ENCODE measurements at places on chromosomes 12 and 14.

- no peak for DNase-seq
These were observed 46.2 kb upstream of the BEGAIN start for GRCh38 chr14:100633406-100633805.

DNA sequence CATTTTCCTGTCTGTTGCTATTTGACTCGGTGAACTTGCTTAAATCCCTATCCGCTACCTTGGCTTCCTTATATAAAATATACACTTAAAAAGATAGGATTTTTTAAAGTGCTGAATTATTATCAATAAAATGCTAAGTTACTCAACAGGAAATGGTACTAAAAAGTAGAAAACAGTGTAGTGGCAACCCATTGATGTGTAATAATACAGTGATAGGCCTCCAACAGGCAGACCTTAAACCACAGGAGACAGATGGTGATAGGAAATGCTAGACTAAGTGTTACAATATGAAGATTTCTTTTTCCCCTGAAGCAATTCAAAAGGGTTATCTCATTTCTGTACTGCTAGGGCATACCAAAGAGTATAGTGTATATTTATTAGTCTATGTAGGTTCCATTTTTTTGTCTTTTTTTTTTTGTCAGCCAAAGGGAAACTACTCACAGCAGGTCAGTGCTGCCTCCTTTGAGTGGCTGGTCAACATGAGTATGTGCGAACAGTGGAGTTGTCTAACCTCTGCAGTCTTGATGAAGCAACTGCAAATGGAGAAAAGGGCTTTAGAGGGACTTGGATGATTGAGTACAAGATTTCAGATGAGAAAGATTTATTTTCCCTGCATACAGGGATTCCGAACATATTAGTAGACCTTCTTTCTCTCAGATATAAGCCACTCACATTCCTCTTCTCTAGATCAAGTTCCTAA lies 183.8 kb downstream of the ACSS3 start:
- no peak for DNase-seq

GRCh38 chr12:104656921-104657320 lies 200.2 kb downstream of the CHST11 start:
- no peak for DNase-seq

DNA sequence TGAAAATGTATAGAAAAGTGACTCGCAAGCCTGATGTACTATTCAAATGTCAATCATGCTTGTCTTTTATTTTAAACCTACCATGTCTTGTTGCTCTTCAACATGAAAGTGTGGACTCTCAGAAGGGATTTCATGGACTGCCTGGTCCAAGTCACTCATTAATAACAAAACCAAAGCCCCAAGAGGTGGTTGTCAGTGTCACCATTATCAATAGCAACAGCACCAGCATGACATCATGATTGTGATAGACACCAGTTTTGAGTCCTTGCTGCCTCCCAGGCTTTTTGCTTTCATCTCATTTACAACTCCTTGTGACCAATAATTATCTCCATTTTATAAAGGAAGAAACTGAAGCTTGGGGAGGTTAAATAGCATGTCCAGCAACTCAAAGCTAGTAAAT lies 112.0 kb upstream of the TMPO start:
- DNase-seq = no peak

- DNase-seq = no peak
These were observed 125.0 kb downstream of the CACNA1C start for GRCh38 chr12:2177751-2178150.

GRCh38 chr14:20690848-20691640 lies 2.5 kb downstream of the ANG start:
- DNase-seq = no peak

- no peak for DNase-seq
These were observed 12.7 kb upstream of the USP15 start for GRCh38 chr12:62247281-62248045.

DNA sequence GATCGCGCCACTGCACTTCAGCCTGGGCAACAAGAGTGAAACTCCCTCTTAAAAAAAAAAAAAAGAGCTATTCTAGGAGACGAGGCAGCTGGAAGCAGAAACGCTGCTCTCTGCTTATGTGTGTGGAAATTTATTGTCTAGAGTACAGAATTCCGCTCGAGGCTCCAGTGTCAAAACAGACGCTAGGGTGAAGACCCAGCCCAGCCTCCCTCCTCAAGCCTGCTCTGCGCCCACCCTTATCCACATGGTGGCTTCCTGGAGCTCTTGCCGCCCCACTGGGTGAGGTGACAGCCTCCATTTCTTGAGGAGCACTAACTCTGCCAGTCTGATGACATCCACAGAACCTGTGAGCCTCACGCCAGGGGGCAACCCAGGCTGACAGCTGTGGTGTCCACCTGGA lies 49.5 kb upstream of the DLK1 start:
- DNase-seq = no peak

DNA sequence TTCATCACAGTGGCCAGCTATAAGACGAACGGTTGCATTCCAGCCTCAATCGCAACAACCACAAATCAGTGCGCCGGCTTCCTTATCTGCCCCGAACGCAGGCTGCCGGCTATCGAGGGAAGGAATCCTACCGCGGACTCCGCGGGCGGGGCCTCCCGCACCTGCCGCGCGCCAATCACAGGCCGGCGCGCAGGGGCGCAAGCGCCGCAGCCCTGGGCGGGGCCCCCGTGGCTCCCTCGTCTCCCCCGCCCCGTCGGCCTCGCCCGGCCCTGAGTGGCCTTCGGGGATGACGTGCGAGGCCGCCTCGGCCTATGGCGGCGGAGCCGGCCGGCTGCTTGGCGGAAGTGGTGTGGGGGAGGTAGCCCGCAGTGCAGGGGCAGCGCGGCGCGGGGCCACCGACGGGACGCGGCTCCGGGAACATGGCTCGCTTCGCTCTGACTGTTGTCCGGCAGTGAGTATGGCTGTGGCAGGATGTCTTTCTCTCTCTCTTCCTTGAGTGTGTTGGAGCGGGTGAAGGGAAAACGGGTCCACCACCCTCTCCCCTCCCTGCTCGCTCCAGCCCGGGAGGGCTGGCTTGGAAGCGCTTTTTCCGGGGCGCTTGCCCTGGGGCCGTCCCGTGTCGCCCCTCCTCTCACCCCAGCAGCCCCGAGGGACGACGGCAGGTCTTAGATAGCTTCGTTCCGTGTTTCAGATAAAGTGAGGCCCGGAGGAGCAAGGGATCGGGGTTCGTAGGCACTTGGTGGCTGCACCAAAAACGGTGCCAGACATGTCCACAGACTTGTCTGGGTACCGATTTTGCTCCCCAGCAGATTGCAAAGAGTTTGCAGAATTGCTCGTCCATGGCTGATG lies at the start of gene TIGAR:
TIGAR (plus strand) TSS at position 361 of the 849 bp plus-strand sequence; CDS start at position 420, 59 bp downstream.
- DNase-seq = peak; percentile 81

DNA sequence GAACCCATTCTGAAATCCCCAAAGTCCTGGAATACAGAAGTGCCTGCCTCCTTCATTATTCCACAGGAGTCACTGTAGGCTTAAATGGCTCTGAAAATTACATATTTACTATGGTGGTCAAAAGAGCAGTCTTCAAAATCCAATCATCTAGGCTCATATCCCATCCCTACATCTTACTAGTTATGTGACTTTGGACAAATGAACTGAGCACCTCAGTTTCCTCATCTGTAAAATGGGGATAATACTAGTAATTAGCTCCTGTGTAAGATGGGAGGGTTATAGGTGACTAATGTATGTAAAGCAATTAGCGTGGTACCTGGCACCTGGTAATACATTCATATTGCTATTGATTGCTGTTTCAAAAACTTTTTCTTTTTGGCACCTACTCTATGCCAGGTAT lies 243.6 kb downstream of the CHST11 start:
- no peak for DNase-seq

DNA sequence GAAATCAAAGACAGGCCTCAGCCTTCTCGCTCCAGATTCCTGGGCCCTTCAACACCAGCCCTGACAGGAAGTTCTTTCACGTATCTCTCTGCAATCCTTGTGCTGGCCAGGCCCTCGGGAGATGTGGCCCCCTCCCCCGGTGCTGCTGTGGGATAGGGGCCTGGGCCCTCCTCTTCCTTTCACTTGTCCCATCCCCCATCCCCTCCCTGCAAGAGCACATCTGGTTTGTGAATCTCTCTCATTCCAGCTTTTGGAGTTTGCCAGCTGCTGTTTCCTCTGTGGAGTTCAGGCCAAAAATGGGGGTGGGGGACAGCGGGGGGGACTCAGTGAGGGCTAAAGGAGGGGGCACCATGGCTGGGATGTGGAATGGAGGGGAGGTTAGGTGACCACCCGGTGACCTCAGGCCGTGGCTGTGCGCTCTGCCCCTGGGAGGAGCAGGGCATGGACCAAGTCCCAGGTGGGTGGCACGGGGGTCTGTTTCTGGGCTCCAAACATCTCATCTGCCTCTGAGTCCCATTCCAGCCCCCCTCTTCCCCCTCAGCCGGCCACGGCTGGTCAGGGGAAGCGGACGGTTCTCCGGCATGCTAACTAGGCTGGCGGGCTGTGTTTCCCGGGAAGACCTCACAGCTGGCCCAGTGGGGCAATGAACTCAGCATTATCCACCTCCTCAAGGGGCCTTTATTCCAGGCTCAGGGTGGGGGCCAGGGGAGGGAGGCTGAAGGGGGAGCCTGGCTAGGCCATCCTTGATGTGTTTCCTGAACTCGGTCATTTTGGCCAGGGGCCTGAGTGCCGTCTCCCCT lies 7.4 kb downstream of the LRP1 start:
- peak; percentile 68 for DNase-seq

DNA sequence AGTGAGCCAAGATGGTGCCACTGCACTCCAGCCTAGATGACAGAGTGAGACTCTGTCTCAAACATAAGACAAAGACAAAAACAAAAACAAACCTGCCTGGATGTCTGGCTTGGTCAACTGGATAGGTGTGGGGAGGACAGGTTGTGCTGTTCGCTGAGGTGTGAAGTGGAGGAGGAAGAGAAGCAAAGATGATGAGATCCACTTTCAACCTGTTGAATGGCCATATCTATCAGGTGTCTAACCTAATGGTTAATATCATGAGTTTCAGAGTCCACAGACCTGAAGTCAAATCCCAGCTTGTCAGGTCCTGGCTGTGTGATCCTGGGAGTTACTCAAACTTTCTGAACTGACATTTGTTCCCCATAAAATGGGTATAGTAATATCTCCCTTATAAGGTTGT lies 9.7 kb upstream of the CCDC177 start:
- DNase-seq = no peak

DNA sequence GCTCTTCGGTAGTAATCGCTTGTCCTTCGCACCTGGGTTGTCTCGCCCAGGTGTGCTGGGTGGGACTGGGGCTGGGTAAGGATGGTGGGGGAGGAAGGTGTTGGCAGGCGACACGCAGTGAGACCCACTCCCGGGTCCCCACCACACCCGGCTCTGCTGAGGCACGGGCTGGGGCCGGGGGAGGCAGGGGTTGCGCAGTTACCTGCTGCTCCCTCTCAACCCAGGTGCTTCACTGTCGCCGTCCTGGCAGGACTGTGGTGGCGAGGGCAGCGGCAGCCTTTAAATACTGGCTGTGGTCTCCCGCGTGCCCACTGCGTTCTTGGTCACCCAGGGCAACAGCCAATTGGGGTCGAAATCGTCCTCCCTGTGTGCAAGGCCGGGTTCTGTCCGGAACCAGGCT lies at the start of gene CCER1:
CCER1 (minus strand) TSS at position 256 of the 400 bp plus-strand sequence. CDS start 434 bp downstream, outside the sequence.
- no peak for DNase-seq

DNA sequence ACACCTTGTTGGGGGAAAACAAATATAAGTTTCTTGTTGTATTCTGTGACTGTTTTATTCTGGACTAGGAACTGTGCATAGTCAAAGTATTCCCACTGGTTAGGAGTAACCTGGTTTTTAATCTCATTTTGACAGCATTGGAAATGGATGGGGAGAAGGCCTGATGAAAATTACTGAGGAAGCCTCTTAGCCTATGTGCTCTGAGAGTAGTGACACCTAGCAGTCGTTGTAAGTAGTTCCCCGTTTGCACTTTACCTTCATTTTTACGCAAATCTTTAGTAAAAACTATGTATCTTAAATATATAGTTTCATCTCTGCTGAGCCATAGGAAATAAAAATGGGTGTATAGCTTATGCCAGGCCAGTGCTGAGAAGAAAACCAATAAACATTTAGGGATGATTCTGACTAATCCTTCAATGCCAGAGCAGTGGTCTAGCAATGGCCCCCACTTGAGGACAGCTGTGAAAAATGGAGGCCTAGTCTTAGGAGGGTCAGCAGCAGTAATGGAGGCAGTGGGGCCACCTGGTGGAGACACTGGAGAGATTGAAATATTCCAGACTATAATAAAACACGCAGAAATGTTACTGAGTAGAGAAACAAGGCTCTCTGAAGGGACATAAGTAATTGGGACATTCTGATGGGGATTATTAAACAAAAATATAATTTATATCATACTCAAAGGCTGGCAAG lies 133.2 kb upstream of the NOVA1 start:
- DNase-seq = no peak

DNA sequence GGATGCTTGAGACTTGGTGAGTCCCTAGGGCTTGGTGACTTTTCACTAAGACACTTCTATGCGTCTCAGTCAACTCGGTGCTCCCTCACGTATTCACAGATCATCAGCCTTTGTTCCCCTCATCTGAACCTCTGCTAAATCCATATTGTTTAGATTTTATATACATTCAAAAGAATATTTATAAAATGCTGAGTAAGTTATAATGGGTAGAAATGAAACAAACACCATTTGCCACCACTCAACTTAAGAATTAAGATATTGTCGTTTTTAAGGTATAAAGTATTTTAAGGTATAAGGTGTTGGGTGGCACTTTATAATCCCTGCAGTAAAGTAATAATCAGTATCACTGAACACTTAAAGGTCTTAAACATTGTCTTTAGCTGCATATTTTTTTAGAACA lies 103.0 kb downstream of the TTLL5 start:
- no peak for DNase-seq

DNA sequence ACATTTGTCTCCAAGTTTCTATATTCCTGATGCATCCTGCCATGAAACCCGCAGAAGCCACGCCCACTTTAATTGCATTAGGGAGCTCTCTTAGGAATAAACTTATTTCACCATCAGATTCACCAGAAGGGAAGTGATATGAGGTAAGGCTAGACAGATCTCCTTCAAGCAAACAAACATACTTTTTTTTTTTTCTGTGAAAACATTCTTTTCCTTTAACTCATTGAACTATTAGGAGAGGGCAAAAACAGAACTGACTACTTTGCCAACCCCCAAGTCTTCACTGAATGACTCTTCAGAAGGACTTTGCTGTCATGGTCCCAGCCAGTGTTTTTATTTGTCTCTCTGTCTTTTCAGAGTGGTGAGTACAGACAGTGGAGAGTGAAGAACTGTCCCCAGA lies 48.4 kb downstream of the GTF2A1 start:
- DNase-seq = no peak

- no peak for DNase-seq
These were observed 2.2 kb downstream of the BAZ1A start for GRCh38 chr14:34872822-34873588.

DNA sequence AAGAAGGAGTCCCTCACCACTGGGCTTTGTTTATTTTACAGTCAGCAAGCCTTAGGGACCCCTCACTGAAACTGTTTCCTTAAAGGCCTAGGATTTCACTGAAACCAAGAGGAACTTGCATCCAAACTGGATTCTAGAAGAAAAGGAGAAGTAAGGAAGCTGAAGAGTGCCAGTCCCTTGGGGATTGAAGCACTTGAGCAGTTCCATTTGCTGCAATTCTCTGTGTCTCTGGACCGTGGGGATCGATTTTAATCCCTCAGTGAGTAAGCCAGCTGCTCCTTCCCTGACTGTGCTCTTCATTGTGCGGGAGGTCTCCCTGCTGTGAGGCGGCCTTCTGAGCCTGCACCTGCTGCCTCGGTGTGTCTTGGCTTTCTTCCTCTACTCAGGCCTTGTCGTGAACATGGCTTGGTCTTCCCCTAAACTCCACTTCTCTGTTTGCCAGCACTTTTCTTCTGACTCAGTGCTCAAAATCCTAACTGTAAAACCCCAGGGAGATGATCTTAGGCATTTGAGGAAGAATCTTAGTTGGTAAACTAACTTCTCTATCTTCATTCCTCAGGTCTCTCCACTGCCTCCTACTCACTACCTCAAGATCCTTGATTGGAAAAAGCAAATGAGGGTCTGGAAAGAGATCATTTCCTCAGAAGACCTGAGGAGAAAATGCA lies 132.6 kb downstream of the SLC38A6 start:
- DNase-seq = no peak

Data from fibroblast of skin of left biceps (primary cell).